ENCODE measurements at places on chromosomes 11 and 22. TPM values are rescaled to one million over a fixed set of nuclear protein-coding genes. Genes with fewer than 3 reads are reported as not detected.

- no peak for DNase-seq
Observed at GRCh38 chr11:65485920-65486219, 13.0 kb upstream of the MALAT1 start.

DNA sequence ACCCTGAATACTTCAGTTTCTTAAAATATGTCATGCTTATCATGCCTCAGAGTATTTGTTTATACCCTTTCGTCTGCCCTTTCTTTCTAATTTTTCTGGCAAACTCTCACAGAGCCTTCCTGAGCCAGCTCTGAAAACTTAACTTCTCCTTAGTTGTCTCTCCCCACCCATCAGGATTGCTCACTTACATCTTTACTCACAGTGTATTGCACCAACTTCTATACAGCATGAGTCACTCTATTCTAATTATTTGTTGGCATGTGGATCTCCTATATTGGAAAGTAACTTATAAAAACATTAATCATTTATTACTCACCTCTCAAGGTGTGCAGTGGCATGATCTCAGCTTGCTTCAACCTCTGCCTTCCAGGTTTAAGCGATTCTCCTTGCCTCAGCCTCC lies 114.9 kb downstream of the FANCF start:
- no peak for DNase-seq

- no peak for DNase-seq
Observed at GRCh38 chr11:33542921-33543320, 157.7 kb downstream of the C11orf91 start.

GRCh38 chr11:27471589-27472397 lies 797 bp downstream of the LGR4 start:
- DNase-seq = peak; percentile 26

VSTM5 gene
- total RNA-seq = 1.1 TPM

- DNase-seq = no peak
Observed at GRCh38 chr11:115458877-115459276, 45.3 kb downstream of the CADM1 start.

DNA sequence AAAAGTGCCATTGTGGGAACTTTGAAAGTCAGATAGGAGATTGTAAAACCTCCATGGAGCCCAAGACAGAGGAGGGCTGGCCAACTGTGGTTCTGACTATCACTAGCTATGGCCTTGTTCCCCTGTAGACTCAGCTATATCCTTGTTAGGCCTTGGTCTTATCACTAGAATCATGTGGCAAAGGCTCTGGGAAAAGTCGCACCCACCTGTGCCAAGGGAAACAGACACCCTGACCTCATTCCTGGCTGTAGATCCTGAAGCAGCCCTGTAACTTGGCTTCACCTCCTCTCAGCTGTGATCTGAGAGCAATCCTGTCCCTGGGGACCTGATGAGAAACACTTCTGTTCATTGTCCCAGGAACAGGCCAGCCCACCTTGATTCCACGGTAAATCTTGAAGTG lies 566.2 kb downstream of the TMEM135 start:
- DNase-seq = no peak

- no peak for DNase-seq
Observed at GRCh38 chr11:57971272-57972012, 52.2 kb upstream of the OR9Q1 start.

DNA sequence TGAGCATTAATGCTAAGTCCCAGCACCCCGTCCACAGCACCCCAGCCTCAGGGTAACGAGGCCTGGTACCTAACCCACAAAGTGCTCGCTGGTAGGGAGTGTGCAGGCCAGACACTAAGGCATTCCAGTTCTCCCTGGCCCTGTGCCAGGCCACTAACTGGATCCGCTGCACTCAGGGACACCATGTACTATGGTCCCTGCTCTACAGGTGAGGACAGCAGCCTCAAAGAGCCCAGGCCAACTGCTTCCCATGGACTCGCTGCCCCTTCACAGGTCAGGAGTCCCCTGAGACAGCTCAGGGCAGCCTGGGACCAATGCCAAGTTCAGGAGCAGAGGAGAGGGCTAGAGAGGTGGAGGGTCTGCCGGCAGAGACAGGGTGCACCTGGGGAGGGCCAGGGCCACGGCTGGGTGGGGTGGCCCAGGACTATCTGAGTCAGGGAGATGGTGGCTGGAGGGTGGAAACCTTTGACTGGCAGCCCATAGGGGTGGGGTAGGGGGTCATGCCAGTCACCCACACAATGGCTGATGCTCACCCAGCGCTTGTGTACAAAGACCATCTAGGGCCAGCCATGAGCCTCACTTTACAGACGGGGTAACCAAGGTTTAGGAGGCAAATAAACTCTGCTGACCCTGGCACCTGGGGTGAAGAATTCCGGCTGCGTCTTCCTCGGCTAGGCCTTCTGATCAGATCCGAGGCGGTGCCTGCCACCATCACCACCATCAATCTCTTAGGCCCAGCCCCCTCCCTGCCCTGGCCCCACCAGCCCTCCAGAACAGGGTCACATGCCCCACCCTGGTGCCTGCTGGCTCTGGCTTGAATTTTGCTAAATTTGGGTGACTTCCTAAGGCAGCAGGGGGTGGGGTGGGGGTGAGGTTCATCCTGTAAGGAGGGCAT lies 5.6 kb downstream of the OSBPL5 start:
- no peak for DNase-seq

GRCh38 chr11:123841174-123841573 lies 35.0 kb upstream of the OR6M1 start:
- no peak for DNase-seq

GRCh38 chr11:27130806-27131205 lies 90.2 kb downstream of the BBOX1 start:
- DNase-seq = no peak

DNA sequence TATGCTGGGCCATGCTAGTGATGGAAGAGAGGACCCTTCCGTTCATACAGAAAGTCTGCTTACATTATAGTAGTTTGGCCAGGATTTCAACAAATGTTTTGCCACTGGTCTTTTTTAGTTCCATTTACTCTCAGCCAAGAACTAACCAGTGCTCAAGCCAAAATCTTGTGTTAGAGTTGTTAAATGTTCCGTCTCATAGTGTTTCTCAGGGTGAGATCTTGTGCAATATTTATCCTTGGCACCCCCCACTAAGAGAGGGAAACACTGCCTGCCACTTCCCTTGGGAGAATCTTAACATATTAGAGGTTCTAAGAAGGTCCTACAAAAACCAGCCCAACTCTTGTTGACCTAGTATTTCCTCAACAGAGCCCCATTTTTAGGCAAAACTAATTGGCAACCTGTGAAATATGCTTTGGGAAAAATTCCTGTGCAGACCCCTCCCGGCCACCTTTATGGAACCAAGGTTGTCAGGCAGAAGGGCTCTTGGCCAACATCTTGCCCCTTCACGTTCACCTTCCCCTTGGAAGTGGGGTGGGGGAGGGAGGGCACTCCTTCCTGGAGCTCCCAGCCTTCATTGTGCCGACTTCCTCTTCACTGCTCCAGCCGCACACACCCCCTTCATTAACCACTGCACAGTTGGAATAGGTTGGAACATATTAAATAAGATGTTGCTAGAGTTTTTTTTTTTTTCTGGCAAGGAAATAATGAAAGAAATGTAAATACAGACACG lies 173.2 kb upstream of the SORL1-AS1 start:
- DNase-seq = no peak

UBQLN3 gene
- total RNA-seq = not detected

APOBEC3A gene
- total RNA-seq = not detected

GRCh38 chr11:95521133-95521542 lies 268.4 kb downstream of the FAM76B start:
- no peak for DNase-seq

DNA sequence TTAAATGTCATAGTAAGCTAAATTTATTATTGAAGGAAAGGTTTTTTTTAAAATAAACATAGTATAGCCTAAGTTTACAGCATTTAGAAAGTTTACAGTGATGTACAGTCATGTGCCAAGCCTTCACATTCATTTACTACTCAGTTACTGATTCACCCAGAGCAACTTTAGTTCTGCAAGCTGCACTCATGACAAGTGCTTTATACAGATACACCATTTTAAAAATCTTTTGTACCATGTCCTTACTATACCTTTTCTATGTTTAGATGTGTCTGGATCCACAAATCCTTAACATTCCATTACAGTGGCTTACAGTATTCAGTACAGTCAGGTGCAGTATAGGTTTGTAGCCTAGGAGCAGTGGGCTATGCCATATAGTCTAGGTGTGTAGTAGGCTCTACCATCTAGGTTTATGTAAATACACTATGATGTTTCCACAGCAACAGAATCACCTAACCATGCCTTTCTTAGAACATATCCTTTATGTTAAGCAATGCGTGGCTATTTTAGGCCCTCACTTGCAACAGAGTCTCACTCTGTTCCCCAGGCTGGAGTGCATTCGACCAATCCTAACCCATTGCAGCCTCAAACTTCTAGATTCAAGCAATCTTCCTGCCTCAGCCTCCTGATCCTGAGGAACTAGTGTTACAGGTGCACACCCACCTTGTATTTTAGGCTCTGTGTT lies 79.5 kb upstream of the SLC25A18 start:
- no peak for DNase-seq

DNA sequence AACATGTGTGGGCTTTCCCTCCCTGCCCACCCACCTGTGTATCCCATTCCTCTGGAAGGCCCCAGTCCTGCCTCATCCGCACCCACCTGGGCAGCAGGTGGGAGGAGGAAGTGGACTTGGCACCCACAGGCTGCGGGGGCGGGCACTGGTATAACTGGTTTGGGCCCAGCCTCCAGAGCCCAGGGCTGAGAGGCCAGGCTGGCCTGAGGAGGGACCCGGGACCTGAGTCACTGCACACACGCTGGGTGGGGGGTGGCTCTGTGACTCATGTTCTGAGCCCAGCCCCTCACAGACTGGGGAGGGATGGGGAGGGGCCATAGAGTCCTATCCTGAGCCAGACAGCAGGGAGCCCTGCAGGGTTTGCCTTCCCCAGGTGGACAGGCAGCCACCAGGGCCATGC lies 16.7 kb downstream of the PHLDA2 start:
- no peak for DNase-seq

PRDM11 gene
- 6.2 TPM for total RNA-seq

DNA sequence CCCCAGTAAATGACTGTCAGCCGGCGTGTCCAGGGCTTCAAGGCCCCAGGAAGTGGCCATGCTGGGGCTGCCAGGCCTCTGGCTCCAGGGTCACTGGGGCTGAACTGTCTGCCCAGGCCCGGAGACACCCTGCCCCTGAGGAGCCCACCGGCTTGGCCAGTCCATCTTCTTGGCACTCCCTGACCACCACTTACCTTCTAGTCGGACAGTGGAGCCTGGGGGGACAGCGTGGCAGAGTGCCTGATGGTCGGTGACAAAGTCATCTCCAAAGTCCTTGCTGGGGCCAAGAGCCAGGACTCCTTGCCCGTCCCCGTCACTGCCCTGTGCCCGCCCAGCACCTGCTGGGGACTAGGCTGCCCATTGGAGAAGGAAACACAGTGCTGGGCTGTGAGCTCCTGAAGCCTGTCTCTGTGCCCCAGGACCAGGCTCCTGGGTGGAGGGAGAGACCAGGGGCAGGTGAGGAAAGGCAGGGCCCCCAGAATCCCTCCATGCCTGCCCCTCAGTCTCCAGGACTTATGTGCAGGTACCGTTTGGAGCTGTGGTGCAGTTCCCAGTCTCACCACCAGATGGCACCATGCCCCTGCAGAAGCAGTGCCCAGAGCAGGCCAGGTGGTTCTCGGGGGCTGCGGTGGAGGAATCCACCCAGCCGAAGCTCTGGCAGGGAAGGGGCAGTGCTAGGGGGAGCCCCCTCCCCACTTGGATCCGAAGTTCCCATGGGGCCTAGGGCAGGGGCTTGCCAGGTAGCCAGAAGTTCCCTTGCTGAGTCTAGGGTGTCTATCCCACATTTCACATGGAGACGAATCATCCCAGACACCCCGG lies 6.0 kb upstream of the CCDC188 start:
- DNase-seq = peak; percentile 60

CCDC81 gene
- total RNA-seq = 3.0 TPM

- no peak for DNase-seq
Observed at GRCh38 chr22:46482056-46482675, 55.3 kb downstream of the CELSR1 start.

DNA sequence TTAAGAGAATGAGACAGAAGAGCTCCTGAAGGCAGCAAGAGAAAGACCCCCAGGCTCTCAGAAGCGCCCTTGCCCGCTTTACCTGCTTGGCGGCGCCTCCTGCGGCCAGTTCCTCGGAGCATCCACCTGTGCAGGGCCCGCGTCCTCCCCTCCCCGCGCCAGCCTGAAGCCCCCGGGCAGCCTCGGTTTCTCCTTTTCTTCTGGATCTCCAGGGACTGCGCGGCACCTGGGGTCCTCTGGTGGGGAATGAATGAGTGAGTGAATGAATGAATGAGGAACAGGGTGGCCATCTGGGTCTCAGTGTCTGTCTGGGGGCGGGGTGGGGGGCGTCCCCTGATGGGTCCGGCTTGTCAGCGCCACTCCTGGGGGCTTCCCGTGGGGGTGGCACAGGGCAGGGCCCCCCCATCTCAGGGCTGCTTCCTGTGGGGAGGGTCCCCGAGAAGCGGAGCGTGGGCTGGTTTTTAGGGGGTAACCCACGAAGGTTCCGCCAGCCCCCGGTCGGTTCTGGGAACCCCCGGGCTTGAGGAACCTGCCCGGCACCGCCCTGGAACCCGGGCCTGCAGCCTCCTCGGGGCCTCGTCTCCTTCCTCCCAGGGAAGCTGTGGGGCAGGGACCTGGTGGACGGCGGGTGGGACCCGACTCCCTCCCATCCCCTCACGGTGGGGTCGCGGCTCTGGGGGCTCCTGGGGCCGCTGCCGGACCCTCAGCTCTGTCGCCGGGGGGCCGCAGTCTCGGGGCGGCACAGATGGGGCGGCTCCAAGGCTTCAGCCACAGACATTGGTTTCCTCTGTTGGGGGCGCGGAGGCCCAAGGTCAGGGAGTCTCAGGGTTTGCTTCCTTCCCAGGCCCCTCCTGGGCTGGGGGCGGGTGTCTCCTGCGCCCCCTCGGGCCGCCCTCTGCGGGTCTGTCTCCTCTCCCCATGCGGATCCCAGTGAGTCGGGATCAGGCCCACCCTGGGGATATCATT lies 8.3 kb upstream of the KRTAP5-7 start:
- DNase-seq = no peak

- no peak for DNase-seq
Observed at GRCh38 chr22:48761546-48761945, 1066.1 kb downstream of the BRD1 start.

OR52I2 gene
- not detected for total RNA-seq

- DNase-seq = no peak
Observed at GRCh38 chr22:40347300-40347699, 1.0 kb downstream of the ADSL start.

MOB2 gene
- 13.7 TPM for total RNA-seq

- no peak for DNase-seq
Observed at GRCh38 chr11:65551572-65552387, 6.4 kb downstream of the LTBP3 start.

GRCh38 chr22:38826801-38827200 lies 17.0 kb downstream of the NPTXR start:
- no peak for DNase-seq

DNA sequence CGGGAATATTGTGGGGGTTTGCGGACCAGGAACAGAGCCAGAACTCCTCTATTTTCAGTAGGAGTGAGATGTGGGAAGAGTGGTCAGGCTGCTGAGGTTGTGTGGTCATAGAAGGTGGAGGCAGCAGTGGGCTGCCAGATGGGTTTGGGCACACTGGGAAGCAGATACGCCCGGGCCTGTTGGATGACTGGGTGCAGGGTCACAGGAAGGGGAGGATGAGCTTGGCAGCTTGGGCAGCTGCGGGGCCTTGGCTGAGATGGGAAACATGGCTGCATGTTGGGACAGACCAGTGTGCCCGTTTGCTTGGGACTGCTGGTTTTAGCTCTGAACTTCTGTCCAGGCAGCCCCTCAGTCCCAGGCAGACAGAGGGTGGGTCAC lies 11.4 kb downstream of the SHANK3 start:
- DNase-seq = no peak

TMEM45B gene
- total RNA-seq = 0.31 TPM

- no peak for DNase-seq
Observed at GRCh38 chr11:114864896-114865295, 186.6 kb downstream of the NXPE2 start.

INS gene
- total RNA-seq = not detected

- DNase-seq = no peak
Observed at GRCh38 chr11:72939031-72939430, 124.8 kb downstream of the ATG16L2 start.

All from occipital lobe (tissue), 3 donors.